Lower leg skin (tissue), 4 donors: ENCODE measurements at places on chromosomes 16 and 17. TPM values are rescaled to one million over a fixed set of nuclear protein-coding genes. Genes with fewer than 3 reads are reported as not detected.

DNA sequence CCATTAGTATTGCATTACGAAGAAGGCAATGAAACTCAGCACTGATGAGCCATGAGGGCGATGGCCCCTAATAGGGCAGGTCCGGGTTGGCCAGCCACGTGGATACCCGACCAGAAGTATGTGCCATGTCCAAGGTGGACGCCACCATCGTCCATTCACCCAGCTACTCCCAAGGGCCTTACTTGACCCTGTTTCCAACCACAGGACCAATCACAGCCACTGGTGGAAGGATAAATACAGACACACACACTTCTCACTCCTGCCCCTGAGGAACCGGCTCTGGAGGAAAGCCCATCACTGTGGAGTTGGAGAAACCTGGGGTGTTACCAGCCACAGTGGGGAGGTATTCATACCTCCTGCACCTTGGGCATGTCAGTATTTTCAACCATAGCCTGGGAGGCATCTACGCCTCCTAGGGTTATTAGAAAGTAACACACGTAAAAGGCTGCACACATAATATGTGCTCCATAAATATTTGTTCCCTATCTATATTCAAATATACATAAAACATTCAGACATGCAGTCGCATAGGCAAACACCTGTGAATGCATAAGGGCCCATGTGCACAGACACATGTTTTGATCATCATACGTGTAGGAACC lies 5.4 kb upstream of the ITGA3 start:
- DNase-seq, result no peak

Gene GLIS2
- total RNA-seq, result 1.3 TPM

DNA sequence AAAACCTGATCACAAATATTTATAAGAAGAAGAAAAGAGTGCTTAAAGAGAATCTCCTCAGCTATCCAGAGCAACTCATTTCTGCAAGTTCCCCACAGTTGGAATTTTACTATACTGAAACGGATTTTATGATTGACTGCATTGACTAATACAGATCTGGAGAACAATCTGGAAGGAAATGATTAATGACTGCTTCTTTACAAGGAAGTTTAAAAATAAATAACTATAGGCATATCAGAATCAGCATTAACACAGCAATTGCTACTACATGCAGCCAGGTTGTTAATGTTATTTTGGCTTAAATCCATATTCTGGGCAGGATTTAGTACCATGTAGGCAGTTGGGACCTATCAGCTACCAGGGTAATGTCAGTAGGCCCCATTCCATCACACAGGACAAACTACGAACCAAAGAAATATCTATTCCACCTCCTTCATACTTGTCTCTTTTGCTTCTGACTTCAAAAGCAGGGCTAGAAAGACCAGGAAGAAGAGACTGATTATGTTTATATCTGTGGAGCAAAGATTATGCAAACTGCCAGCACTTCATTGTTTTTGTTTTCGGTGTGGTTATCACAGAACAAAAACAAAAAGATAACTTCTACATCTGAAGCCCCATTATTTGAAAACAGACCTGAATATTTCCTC lies 3.9 kb downstream of the SKAP1 start:
- no peak for DNase-seq

DNA sequence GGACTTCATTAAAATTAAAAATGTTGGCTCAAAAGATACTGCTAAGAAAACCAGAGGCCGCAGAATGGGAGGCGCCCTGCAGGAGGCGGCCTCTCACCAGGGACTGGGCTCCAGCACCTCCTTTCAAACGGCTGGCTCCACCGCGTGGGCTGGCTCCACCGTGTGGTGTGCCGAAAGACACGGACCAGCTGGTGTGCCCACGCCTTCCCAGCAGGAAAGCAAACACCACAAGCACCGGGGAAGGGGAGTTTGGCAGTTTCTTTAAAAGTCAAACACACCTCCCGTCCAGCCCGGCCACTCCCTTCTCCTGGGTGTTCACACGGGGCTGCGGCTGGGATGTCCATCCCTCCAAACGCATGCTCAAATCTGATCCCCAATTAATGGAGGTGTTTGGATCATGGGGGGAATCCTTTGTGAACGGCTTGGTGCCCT lies 13.9 kb downstream of the HAGH start:
- DNase-seq, result no peak

- no peak for DNase-seq
Measured at GRCh38 chr16:4323845-4324488, 8.1 kb downstream of the GLIS2 start.

- DNase-seq, result no peak
Measured at GRCh38 chr17:15247891-15248529, 17.1 kb downstream of the PMP22 start.

DNA sequence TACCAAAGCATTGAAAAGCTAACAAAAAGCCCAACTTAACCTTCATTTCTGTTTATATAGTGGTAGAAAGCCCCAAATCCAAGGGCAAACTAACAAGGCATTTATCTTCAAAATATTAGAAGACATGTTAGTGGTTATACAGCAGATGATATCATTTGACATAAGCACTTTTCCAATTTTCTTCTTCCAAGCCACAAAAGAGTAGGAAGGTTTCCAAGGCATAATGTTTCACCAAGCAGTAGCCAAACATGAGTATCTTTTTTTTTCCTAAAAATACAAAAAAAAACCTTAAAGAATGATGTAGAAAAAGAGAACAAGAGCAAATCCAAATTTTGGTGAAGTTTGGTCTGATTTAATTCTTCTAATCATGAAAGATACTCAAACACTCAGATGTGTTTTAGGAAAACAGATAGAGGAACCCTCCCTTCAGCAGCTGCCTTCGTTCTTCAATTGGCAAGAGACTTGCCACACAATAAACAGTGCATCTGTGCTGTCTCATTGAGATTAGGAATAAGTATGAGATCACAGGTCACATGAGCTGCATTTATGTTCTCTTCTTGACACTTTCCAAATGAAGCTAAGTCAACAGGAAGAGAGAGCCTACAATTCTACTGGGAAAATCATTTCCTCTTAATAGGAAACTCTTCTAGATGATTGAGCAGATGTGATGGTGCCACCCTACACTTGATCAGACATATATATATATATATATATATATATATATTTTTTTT lies 106.7 kb downstream of the TTC19 start:
- DNase-seq, result no peak

DNA sequence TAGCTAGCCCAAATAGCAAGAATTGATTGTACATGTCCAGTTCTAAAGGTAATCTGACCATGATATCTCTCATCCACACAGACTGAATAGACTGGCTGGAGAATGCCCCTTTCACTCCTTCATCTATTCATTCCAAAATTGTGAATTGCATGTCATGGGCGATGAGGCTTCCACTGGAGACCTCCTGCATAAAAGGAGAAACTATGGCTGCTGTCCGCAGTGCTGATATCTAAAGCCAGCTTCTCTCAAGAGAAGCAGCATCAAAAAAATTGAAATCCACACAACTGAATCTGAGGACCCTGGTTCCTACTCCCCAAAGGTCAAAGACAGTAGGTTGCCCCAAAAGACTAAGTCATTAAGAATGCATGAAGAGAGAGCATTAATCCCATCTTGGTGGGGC lies 7.9 kb upstream of the SCNN1G start:
- peak; percentile 0 for DNase-seq

Gene GAST
- not detected for total RNA-seq
